ENCODE measurements at places on chromosomes 16 and 17.

DNA sequence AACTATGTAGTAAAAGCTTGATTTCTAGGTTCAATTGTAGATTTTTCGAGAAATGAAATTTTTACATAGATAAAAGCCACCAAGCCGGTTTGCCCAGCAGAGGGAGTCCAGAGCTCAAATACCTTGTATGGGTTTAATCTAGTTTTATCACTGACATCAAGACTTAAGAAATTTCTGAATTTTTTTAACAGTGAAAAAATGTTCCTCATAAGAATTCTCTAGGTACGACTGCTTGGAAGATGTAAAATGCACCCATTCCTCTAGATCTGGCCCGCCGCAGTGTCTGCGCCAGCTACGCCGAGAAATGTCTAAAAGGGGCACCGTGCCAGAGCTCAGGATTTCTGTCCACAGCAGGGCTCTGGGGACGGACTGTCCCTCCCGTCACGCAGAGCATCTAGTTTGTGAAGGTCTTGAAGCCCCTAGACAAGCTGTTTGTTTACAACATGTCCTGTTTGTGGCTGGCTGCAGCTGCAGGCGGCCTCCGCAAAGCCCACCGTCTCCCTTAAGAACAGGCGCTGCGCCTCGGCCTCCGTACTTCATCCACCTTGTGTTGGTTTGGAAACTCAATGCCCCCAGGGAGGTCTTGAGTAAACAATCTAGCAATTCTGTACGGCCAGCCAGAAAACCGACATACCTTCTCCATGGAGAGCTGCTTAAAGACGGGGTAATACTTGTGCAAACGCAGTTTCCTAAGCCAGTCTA is 24.8 kb downstream of the MAP1LC3B start:
- DNase-seq = no peak

DNA sequence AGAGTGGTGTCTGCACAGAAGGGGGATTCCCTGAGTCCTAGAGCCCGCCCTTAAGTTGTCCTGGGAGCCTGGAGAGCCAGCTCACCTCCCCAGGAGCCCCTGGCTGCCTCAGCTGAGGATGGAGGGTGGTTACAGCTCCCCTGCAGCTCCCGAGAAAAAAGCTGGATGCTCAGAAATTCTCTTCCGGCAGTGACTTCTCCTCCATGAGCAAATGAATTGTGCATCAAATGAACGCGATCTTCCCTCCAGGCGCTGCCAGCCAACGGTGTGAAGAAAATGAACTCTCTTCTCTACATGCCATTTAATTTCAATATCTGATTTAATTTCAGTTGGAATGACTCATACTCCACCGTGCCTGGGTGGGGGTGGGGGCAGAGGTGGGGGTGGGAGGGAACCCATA is 14.3 kb upstream of the C16orf74 start:
- DNase-seq = no peak

DNA sequence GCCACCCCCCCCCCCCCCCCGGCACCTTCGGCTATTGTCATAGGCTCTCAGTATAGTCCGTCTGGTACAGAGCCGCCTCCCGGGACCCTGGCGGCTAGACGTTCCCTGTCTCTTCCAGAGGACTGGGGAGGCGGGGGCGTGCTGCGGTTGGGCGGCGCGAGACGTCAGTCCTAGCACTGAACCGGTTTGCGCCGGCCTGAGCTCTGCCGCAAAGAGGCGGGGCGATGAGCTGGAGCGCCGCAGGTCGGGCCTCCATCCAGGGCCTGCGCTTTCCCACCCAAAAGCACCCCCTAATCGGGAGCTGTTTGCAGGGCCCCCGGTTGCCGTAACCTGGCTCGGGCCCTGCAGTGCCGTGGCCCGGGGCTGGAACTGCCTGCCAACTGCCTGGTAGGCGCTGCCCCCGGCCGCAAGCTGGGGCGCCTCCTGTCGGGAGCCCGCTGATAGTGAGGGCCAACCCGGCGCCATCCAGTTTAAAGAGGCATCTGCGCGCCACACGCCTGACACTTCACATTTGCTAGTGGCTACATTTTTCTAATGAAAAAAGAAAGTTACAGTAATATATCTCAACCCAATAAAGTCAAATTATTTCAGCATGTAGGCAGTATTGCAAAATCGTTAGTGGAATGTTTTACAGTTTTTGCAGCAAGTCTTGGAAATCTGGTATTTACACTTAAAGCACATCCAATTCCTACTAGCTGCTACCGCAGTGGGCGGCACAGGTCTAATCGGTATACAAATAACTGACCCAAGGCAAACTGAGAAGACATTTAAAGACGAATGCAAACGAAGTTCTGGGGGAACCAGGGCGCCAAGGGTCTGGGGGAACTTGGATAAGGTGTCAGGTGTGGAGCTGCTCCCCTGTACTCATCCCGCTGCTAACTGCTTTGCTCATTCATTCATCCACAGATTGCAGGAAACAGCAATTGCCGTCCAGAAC is 753 bp upstream of the USP22 start:
- DNase-seq = peak; percentile 98

GRCh38 chr17:78763561-78763960 is 18.5 kb downstream of the CYTH1 start:
- DNase-seq = no peak

DNA sequence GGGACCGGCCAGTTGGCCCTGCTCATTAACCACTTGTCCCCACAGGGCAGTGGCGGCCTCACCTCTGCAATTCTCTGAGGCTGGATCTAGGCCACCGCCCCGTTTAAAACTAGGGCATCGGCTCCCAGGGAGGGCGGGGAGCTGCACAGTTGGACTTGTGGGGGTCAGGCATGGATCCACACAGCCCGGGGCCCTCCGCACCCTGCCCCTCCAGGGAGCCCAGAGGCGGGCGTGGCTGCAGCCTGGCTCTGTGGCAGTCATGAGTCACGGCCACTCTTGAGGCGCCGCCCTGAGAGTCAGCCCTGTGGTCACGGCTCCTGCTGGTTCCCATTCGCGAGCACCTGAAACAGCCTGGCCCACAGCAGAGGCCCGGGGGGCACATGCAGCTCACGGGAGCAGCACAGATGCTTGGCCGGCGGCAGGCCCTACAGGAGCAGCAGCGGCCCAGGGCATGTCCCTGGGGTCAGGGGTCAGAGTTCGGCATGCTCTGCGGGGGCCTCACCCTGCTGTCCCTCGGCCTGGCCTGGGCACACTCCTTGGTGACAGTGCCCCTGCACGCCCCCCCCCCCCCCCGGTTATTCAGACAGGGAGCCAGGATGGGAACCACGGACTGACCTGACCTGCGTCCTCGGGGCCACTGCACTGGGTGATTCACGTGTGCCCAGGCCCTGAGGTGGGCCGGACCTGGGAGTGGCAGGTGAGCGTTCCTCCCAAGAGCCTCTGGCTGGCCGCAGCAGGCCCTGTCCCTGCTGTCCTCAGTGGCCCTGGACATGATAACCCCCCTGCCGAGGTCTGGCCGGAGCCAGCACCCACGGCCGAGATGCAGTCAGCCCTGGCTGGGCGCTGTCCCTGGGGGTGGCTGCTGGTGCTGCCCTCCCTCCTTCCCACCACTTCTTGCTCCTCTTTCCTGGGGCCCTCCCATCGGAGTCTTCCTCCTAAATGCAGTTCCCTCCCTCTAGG is 8.2 kb downstream of the CAPN15 start:
- DNase-seq = no peak

DNA sequence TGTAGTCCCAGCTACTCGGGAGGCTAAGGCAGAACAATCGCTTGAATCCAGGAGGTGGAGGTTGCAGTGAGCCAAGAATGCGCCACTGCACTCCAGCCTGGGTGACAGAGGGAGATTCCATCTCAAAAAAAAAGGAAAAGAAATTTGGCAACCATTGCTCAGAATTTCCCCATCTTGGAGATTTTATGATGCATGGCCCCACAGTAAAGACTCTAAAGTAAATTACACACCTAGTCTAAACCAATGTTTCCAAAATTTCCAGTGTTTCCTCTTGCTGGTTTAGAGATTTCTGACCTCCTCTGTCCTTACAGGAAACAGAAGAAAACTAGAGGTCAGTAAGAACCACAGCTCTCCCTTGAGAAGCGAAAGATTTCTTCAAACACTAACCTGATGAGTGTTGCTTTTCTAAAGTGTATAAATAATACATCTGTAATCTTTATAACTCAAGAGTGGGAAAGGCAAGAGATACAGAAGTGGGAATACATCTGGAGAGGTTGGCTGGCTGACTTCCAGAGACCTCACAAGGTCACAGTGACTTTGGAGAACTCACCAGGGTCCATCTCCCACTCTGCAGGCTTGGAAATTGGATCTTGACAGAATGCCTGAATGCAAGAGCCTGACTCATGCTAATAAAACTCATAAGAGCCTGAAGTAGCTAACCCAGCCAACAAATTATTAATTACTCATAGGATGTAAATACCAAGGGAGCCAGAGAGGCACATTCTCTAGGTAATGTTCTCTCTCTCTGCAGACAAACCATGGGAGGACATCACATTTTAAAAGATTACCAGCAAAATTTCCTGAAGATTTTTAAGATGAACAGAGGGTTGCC is 8.8 kb downstream of the ADAT1 start:
- DNase-seq = no peak

DNA sequence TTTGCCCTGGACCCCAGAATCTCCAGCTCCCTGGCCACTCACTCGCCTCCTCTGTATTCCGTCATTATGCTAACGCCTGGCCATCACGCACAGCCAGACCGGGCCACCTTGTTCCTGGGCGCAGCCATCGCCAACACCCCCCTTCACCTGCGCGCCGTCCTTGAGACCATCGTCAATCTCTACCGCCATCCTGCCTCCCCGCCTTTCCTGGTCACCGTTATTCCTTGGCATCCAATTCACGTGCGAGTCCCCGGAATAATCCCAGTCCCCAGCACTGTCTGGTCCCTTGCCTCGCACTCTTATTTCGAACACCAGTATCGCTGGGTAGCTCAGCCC is 541 bp downstream of the VKORC1 start:
- no peak for DNase-seq

GRCh38 chr16:74183601-74184360 is 112.8 kb upstream of the PSMD7 start:
- DNase-seq = no peak

- DNase-seq = no peak
Observed at GRCh38 chr16:85173146-85173980, 61.1 kb upstream of the CIBAR2 start.

- DNase-seq = no peak
Observed at GRCh38 chr16:89335803-89336485, 118.4 kb downstream of the ZNF778 start.

DNA sequence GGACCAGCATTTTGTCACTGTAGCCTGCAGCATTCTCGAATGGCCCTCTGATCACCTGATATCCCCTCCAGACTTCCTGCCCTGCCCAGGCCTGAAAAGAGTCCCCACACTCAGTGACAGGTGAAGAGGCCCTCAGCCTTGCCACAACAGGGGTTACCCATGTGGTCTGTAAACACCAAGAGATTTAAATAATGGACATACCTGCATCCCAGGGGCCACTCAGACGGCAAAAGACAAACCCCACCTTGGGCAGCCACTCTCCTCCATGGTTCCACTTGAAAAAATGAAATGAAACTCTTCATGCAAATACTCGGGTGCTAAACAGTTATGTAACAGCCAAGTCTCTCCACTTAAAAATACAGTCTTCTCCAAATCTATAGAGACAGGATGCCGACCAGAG is 22.9 kb upstream of the PECAM1 start:
- no peak for DNase-seq

DNA sequence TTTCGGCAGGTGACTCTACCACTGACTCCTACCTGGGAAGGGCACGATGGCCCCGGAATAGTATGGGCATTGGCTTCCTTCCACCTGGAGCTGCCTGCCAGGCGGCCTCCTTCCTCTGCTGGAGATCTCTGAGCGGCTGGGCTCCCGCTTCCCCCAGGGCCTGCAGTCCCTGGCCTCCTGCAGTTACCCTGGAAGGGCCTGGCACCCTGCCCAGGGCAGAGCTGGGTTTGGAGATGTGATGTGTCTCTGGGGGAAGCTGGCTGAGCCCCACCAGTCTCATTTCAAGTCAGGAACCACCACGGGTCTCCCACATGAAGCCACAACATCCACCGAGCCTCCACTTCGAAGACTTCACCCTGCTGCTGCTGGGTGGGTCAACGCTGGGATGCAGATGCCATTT is 97.9 kb downstream of the IRF8 start:
- DNase-seq = no peak

DNA sequence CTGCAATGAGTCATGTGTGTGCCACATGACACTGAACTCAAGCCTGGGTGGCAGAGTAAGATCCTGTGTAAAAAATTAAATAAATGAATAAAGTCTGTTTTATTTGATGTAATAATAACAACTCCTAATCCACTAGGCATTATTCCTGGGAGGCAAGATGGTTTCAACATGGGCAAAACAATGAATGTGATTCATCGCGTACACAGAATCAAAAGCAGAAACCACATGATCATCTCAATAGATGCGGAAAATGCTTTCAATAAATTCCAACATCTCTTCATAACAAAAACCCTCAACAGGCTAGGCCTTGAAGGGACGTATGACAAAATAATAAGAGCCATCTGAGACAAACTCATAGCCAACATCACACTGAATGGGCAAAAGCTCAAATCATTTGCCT is 195.4 kb downstream of the CDH11 start:
- DNase-seq = no peak

DNA sequence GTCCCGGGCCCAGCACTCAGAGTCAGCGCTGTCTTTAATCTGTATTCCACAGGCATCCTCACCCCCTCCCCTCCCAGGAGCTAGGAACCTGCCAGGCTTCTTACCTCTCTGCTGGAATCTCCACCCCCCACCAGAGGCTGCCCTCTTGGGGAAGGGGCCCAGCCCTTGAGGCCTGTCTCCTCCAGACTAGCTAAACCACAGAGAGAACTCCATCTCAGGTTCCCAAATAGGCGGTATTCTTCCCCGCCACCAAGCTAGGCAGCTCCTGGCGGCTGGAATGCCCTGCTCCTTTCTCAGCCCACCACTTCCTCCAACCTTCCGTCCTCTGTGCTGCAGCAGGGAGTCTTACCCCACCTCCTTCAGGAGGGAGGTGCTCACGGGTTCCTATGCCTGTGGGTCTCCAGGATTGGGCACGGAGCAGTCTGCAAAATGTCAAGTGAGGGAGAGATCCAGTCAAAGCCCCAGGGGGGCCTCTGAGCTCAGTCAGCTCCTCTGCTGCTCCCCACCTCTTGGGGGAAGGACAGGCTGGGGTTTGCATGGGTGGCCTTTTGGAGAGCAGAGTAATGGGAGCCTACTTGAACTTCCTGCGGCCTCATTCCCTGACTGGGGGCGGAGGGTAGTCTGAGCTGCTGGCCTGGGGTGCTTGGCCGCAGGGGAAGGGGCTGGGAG is 55.7 kb downstream of the SREBF1 start:
- DNase-seq = no peak

- no peak for DNase-seq
Observed at GRCh38 chr17:48137656-48138055, 30.1 kb downstream of the SNX11 start.
